Astrocyte of the cerebellum (primary cell): ENCODE measurements at places on chromosomes 5 and 9.

DNA sequence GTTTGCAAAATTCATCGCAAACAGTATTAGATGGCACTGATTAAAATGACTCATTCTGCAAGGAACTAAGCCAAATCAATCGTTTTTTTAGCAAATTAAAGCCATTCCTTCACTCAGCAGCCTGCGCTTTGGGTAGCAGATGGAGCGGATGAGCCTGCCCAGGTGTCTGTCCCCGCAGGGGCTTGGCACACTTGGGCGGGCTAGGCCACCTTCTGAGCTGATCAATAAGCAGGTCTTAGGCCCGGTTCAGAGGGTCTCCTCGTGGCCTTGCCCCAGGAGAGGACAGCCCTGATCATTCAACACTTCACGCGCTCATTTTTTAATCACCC is 78.0 kb upstream of the FCN1 start:
- no peak for DNase-seq

DNA sequence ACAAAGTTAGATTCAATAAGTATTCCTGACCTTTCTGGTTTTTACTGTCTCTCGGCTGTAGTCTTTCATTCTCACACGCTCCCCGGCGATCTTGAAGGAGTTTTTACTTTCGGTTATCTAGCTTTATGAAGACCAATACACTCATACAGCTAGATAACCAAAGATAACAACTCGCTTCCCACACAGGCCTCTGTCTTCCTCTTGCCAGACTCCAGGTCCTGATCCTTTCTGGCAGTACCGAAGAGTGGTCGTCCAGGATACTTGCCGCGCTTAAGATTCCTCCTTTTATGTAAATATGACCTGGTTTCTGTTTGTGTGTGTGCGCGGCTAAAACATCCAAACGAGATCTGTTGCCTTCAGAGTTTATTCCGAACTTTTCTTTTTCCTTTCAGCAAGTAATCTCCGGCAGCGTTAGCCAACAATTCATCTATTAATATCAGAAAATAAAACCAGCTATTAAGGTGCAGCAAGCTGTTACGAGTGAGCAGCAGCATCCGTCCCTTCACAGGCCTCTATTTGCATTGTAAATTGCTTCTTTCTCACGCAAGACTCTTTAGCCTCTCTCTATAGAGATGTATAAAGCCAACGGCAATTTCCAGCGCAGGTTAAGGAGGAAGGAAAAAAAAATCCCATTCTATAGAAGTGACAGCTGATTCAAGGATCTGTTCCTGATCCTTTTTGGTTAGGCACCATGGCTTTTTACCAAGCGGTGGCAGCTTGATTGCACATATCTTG is 216.1 kb downstream of the MEF2C start:
- DNase-seq = no peak

DNA sequence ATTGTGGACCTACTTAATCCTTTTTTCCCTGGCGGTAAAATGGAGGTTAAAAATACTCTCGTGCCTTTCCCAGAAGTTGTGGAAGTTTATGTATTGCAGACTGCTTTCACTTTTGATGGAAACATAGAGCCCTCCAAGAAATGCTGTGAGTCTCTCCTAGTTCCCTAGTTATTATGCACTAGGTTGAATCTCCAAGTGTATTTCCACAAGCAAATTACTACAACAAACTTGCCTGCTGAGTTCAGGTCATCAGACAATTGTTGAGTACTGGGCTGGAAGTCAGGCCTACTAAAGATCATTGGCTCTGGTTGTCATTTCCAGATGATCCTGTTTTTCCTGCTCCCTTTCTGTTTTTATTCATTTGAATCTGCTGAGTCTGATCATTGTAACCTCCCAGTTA is 104.1 kb downstream of the CD180 start:
- peak; percentile 34 for DNase-seq

DNA sequence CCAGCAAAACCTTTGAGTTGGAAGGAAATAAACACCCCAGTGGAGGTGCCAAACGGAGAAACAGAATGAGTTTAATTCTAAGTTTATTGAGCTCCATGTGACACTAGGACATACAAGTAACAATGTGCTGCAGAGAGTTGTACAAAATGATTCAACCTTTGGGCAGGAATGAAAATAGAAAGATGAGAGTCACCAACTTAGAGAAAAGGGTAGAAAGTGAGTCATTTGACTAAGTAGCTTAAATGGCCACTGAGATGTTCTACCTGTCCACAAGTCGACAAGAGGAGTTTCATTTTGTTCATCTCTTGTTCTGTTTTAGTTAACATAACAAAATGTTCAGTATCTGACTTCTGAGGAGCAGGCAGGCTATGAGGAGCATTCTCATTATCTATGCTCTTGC is 284.7 kb downstream of the NR2F1-AS1 start:
- DNase-seq = no peak

- peak; percentile 78 for DNase-seq
Observed at GRCh38 chr5:37615184-37615583, 224.7 kb downstream of the GDNF start.

DNA sequence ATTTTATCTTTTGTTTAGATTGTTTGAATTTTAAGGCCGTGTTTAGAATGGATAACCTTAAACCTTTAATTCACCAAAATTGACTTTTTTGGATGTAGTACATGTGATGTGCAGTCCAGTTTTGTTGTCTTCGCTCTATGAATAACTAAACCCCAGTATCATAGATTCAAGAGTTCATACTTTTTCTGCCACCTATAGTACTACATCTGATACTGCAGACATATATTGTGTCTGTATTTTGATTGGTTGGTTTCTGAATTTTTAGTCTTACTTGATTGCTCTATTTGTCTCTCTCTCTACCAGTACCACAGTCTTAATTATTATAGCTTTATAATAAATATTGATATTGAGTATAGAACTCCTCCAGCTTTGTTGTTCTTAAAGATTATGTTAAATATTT is 58.1 kb downstream of the PPIP5K2 start:
- no peak for DNase-seq

DNA sequence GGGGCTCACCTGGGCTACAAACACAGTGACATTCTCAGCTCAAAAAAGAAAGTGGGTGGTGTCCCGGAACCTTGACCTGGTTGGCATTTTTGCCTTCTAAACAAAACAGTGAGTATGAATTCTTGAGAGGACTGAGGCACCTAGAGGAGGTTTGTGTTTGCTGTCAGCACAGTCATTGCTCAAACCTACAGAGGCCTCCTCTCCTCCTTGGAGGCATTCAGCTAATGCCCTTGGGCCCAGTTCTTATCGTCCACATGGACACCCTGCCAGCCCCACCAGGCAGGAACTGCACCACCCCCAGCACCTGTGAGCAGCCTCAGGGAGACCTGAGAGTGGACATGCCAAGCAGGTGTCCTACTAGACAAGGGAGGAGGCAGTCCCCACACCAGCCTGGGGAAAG is 156.7 kb downstream of the SYK start:
- DNase-seq = no peak

GRCh38 chr5:118857700-118858099 is 130.6 kb downstream of the DTWD2 start:
- no peak for DNase-seq

- no peak for DNase-seq
Observed at GRCh38 chr5:56094579-56095361, 100.0 kb upstream of the IL6ST start.

GRCh38 chr9:82513976-82514735 is 525.6 kb downstream of the SPATA31D1 start:
- no peak for DNase-seq

DNA sequence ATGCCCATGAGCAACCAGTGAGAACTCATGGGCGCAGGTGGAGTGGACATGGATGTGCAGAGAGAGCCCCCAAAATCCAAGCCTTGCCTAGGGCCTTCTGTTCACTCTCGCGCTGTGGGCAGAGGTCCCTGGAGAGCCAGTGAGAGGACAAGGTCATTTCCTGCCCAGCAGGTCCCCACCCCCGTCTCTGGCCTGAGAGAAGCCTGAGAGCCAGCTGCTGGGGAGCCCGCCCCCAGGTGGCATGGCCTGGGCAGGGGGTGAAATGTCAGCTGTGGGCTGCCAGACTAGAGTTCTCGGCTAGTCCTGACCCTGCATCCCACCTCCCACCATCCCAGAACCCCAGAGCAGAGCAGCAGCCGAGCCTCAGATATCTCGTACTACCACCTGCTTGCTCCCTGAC is 85.3 kb downstream of the BARX1 start:
- DNase-seq = no peak

DNA sequence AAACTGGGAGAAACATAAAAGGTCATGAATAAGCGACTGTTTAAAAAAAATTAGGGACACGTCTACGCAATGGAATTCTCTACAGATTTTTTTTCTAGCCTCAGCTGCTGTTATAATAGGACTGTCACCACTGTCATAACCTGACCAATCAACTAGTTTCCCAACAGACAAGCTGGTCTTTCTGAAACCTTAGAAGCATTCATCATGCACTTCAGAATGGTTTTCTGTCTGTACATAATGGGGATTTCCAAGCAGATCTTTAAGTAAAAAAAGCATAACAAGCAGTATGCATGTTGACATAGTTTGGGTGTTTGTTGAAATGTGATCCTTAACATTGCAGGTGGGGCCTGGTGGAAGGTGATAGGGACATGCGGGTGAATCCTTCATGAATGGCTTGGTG is 58.3 kb upstream of the SEMA6A start:
- DNase-seq = no peak

- DNase-seq = no peak
Observed at GRCh38 chr9:21513431-21513830, 31.3 kb upstream of the IFNE start.

DNA sequence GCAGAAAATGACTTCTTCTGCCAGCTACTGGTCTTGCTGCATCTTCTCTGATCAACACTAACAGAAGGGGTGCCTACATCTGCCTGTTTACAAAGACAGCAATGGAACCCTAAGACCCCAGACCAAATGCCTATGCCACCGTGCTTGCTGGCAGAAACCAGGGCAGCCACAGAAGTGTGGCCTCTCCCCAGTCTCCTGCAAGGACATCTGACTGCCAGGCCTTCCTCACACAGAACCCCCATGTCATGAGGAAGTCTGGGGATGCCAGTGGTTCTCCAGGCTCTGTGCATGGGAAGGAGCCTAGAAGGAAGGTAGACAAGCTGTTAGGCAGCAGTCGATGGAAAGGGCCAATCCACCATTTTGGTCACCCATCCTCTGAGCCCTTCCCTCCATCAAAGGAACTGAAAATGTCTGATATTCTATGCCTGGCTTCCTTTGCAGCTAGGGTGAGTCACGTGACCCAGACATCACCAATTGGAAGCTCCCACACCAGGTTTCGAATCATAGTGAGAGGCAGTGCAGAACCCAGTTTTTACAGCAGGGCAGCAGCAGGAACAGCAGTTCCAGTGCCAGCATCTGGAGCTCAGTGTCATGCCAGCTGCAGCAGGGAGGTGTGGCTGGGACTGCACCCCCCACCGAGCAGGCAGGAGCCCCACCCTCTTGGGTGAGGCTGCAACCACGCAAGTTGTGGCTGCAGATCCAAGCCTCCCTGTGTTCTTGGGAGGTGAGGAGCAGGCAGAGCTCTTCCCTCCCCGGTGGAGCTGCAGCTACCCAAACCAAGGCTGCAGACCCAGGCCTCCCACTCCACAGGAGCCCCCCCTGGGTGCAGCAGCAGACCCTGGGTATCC is 123.4 kb downstream of the OLFM1 start:
- DNase-seq = no peak

- DNase-seq = no peak
Observed at GRCh38 chr5:151250346-151251000, 2.5 kb upstream of the GM2A start.

DNA sequence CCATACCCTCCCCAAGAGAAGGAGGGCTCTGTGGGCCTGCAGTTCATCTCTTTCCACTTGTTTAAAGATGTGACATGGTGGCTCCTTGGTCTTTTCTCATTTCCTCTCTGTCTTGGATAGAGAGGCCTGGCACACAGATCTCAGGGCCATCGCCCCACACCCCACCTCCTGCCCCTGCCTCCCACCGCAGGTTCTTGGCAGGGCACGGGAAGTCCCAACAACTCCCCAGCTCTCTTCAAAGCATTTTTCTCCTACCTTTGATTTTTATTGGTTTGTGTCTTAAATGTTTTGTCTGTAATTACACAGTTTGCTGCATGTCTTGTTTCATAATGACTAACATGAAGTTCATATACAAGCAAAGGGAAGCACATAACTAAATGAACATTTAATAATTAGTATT is 178.5 kb upstream of the MSX2 start:
- DNase-seq = no peak

- no peak for DNase-seq
Observed at GRCh38 chr5:18702821-18703220, 1068.6 kb downstream of the TAF11L14 start.

DNA sequence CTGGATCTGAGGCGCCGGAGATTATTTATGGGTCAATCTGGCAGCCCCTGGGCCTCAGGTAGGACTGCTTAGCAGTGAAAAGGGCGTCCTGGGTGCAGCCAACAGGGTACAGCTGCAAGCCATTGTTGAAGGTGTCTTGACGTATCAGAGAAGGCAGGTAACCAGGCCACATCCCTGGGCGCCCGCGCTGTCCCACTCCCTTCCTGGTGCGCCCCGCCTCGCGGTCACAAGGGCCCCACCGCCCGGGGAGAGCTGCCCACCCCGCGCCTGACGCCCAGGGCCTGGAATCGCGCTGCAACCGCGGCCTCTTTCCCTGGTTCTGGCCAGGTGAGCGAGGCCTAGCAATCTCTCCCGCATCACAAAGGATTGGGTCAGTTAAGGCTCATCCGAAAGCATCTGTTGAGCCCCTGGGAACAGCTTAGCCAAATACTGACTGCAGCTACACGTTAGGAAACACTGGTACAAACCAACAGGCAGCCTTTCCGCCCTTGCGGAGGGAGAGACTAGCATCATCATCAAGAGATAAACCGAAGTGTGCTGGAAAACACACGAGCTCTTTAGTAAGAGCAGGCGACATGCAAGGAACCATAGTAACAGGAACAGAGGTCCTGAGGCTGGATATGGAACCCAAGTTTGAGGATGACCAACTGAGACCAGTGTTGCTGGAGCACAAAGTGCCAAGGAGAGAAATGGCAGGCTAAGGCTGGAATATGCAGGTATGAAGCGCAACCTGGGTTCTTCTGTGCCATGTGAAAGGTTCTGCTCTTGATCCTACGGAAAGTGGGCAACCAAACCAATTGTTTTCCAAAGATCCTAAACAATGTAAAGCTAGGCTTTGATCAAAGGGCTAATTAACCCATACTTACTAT is 3.6 kb downstream of the RPS23 start:
- DNase-seq = no peak

DNA sequence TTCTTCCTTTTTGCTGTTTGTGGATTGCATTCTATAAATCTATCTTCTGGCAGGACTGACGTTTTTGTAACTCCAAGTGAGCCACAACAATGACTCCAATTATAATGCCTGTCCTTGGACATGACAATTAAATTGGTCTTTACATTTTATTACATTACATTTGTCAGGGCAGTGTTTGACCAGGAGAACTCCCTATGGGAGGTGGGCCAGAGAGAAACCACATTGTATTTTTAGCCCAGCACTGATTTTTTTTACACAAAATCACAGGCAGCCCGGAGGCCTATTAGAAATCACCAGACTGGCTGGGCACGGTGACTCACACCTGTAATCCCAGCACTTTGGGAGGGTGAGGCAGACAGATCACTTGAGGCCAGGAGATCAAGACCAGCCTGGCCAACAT is 99.1 kb upstream of the SMC5 start:
- peak; percentile 13 for DNase-seq

DNA sequence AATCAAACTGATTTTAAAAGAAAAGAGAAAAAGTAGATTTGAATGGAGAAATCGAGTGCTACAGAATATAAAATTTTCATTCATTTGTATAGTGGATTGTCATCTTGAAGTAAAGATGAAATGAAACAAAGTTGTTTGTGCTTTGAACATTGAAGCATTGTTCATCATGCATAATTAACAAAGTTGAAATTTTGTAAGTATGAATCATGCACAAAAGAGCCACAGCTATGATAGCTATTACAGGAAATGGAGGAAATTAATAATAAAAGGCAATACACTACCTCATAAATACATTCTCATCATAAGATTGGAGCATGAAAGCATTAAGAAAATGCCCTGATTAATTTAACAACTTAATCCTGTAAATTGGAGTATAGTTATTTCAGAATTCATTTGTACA is 153.4 kb upstream of the TLX3 start:
- DNase-seq = no peak
